ENCODE measurements at places on chromosomes 3 and 15.

DNA sequence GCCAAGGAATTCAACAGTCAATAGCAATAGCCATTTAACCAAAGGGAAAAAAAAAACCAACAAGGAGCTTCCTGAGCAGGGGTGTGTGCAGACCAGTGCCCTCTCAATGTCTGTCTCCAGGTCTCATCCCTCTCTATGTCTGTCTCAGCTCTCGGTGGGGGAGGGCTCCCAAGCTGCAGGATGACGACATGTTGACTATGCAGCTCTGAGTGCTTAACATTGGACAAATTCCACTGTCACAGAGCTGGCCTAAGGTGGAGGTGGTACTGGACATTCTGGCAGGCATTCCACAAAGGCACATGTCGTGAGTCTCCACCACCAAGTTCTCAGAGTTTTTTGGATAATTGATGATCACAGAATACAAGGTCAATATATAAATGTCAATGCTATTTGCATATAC lies 2.0 kb upstream of the CAPN7 start:
- peak; percentile 54 for DNase-seq

- DNase-seq: no peak
Measured at GRCh38 chr3:17057321-17057720, 172.6 kb downstream of the PLCL2 start.

DNA sequence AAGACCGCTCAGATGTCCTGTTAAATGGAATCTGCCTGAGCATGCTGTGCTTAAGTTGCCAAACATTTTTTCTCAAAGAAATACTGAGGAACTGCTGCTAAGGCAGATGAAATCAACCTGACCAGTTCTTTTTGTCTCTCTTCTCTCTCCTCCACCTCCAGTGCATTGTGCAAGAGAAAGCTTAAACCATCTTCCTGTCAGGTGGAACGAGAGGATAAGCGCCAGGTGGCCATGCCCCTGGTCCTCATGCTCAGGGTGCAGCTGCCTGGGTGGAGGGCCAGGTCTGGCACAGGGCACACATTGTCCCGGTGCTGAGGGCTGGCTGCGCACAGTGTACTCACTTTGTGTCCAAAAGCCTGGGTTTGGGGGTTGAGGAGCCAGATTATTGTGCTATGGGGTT lies 176.2 kb upstream of the TP63 start:
- peak; percentile 60 for DNase-seq

- no peak for DNase-seq
Measured at GRCh38 chr3:152365126-152365525, 96.4 kb downstream of the MBNL1 start.

DNA sequence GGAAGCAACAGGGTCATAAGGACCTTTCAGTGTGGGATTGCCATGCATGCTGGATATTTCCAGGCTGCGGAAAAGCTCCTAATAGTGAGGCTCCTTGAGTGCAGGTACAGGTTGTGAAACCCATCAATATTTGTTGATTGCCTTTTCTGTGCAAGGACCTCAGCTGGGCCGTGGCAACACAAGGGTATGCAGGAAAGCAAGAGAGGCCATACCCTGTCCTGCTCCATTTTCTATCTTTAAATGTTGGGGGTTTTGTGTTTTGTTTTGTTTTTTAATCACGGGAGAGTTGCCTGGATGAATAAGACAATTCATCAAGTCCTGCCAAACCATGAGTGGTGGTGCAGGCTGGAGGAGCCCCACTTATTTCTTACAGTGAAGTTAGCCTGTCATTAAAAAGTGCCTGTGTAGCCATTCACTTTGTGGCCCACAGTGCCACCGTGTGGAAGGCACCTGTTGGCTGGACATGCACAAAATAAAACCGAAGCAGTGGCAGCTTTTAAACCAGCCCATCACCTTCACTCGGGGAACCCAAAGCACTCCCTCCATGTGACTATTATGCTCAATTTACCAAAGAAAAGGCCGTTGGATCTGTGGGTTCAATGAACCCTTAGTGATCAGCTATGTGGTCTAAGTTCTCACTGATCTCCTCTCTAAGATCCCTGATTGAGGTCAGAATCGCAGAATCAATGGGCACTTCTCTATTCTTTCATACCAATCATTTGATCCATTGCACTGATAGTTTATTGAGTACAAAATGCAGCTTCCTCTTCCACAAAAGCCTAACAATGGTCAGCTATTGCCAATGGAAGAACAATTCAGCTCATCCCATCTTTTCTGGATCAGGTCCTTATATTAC lies 42.2 kb downstream of the CLDN18 start:
- DNase-seq: peak; percentile 62

DNA sequence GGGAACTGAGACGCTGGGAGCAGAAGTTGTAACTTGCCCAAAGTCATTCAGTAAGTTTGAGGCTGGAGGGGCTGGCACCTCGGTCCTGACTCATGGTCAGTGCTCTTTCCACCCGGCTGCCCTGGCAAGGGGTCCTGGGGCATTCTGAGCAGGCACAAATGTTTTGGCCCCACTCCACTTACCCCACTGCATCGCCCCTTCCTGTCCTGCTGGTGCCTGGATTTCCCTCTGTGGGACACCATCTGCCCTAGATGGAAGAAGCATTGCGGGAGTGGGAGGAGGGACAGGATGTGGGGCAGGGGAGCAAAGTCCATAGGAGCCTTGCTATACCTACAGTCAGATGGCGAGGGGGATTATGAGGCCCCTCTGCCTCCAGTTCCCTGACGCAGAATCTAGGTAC lies 4.5 kb downstream of the CORO2B start:
- DNase-seq: no peak

GRCh38 chr3:141860766-141861513 lies 15.5 kb upstream of the ATP1B3 start:
- no peak for DNase-seq

DNA sequence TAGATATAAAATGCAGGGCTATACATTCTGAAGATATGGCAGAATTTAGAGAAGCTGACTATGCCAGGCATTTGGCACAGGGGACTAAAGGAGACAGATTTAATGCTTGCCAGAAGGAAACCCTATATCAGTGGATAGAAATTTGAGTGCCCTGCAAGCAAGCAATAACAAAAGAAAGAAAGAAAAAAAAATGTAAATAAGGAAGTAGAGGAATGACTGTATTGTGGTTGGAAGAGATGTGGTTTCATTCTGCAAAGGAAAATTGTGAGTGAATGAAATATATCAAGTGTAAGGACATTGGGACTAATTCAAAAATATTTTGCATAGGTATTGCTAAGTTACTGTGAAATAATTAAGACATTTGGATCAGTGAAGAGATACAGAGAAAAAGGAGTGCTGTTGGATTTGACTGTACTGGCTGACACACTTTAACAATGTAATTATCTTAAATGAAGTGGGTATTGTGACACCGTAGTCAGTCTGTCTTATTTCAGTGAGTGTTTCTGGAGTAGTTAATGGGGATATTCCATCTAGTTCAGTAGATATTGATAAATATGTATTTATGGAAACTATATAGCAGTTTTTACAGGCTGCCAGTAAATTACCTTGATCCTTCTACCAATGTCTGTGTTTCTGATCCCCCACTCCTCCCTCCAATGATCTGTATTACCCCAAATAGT lies 418.2 kb downstream of the CNTN4 start:
- no peak for DNase-seq

GRCh38 chr3:62225051-62225450 lies 148.3 kb downstream of the FEZF2 start:
- no peak for DNase-seq

DNA sequence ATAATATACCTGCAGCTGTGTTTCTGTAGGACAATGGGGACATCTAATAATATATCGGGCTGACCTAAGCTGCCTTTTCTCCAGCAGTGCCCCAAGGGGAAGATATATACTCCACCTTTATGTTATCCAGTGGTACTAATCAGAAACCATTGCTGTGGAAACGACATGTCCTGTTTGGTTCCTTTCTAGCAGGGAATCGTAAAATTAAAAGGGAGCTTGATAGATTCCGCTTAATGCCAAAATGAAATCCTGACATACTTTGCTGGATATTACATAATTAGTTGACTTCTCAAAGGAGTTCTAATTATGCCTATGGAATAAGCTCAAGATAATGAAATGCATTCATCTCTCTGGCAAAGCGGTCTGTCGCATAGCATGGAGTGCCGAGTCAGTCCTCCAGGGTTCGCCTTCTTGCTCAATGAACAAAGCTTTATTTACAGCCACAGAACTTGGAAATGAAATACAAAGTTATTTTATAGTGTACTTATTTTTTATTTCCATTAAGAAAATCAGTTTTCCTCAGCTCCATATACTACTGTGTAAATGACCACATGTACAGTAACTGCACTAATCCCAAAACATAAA lies 262.8 kb downstream of the LRTM1 start:
- DNase-seq: no peak

- DNase-seq: no peak
Measured at GRCh38 chr15:91281947-91282346, 181.9 kb downstream of the SV2B start.

DNA sequence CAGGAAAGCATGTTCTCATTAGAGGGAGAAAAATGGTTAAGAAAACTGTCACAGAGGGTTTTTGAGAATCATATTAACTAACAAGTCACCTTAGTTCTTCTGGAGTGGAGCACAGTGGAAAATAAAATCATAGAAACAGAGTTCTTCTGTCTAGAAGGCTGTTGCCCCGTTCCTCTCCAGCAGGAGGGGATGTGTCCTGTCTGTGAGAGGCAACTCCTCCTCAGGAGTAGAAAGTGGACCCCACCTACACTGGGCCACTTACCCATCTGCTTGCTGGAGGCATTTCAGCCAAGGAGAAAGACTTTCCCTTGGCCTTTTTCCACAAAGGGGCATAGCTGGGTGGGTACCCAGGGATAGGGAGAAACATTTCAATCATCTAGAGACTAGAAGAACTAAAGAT lies 106.6 kb downstream of the SSR3 start:
- peak; percentile 43 for DNase-seq

GRCh38 chr3:127831723-127832172 lies 9.4 kb upstream of the MGLL start:
- DNase-seq: no peak

DNA sequence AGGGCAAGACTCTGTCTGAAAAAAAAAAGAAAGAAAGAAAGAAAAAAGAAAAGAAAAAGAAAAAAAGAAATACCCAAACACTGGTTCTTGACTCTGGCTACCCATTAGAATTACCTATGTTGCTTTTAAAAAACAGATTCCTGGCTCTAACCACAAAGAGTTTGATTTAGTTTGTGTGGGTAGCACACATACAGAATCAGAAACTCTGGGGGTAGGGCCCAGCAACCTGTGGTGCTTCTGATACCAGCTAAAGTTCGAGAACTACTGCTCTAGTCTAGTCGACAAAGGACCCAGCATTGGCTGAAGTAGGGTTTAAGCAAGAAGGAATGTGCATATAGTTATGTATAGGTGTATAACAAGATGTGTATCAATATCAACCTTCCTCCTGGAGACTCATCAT lies 392.7 kb downstream of the EFHB start:
- DNase-seq: no peak

- no peak for DNase-seq
Measured at GRCh38 chr3:51386159-51386851, 1.2 kb downstream of the MANF start.

GRCh38 chr15:40100123-40100946 lies 8.3 kb downstream of the BMF start:
- no peak for DNase-seq

GRCh38 chr3:36814776-36815175 lies 50.4 kb upstream of the DCLK3 start:
- DNase-seq: no peak

DNA sequence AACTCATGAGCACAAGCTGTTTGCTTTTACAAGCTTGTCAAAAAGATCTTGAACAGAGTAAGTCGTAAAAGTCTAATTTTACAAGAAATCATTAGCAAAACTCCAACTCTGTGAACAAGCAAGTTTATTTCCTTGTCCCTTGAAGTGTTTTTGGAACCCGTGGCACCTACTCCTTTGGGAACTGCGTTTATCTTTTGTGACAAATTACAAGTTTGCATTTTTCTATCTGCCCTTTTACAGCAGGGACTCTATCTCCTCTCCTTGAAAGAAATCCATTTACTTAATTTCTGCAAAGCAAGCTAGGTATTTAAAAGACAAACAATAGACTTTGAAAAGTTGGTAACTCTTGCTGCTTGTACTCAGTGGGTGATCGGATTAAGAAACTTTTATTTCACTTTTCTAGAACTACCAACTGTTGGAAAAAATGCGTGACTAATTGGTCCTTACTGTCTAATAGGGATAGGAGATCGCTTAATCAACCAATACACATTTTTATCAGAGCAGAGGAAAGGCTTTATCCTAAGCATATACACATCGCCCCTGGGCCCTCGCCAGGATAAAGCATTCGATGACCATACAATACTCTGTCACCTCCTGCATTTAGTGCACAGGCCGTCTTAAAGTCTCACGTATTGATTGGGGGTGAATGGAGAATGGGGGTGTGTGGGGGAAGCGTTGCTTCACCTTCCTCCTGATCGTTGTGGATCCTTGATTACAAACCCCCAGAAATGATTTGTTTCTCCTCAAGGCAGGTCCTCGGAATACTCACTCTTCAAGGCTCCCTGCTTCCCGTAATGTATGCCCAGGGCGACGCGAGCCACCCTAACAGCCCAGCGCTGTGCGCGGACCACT lies 1.7 kb downstream of the PRTG start:
- no peak for DNase-seq

DNA sequence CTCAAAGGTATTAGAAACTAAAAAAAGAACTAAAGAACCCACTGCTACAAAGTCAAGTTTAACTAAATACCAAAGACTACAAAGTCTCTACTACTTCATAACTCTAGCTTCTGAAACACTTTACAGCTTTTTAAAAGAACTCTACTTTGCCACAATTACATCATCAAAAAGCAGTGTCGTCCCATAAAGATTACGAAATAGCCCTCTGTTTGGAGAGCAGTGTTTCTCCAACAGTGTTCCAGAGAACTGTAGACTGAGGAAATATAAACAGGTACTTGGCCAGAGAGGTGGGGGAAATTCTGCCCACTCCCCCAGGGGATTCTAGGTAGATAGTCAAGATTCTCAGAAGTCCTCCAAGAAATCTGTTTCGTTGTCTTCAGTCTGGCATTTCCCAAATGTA lies 225.6 kb downstream of the PDZRN3 start:
- DNase-seq: no peak

DNA sequence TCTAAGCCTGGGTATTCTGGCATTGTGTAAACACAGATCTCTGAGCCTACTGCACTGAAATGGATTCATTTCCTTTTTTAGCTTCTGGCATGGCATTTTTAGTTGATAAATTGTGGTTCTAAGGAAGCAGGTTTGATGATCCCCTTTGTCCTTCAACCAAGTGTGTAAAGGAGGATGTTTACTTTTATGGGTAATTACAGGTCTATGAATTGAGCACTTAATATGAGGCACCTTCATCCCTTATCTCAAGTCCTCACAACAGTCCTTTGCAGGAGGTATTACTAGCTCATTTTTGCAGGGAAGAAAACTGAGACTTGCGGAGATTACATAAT lies 30.8 kb upstream of the ZBTB38 start:
- no peak for DNase-seq
